Placental pericyte (primary cell): ENCODE measurements at places on chromosomes 5 and 9. TPM values are rescaled to one million over a fixed set of nuclear protein-coding genes. Genes with fewer than 3 reads are reported as not detected.

The OBP2B gene
- not detected in 2 replicates for total RNA-seq

The SCGB3A2 gene
- total RNA-seq: not detected in 2 replicates

The SPAAR gene
- total RNA-seq: not detected in 2 replicates

The TNC gene
- 83.6 and 326 TPM in 2 replicates for total RNA-seq

The SPIN1 gene
- total RNA-seq: 74.6 and 139 TPM in 2 replicates

The KCNV2 gene
- not detected in 2 replicates for total RNA-seq

The SLC4A9 gene
- not detected in 2 replicates for total RNA-seq

The CDC25C gene
- total RNA-seq: 0.44 and 13.3 TPM in 2 replicates

The GNA14 gene
- total RNA-seq: 0.43 and 1.3 TPM in 2 replicates

The PTGS1 gene
- 4.6 and 39.2 TPM in 2 replicates for total RNA-seq

The TOR1B gene
- 29.1 and 42.4 TPM in 2 replicates for total RNA-seq

The GABBR2 gene
- total RNA-seq: 0.44 and 8.3 TPM in 2 replicates

The ANKRD20A1 gene
- total RNA-seq: not detected in 2 replicates

The TAF11L6 gene
- not detected in 2 replicates for total RNA-seq

The PCDHAC1 gene
- total RNA-seq: under 0.01 TPM in 1 of 2 replicates, not detected in the other

The IL4 gene
- total RNA-seq: not detected in 2 replicates

The BTNL3 gene
- total RNA-seq: not detected in 2 replicates

The NUDT12 gene
- total RNA-seq: 2.6 and 7.4 TPM in 2 replicates

The CYLC2 gene
- not detected in 2 replicates for total RNA-seq

The IFNA6 gene
- total RNA-seq: not detected in 2 replicates

The GFI1B gene
- total RNA-seq: not detected in 2 replicates

The PCDHGB3 gene
- total RNA-seq: 2.6 and 3.3 TPM in 2 replicates

The NDST1 gene
- total RNA-seq: 41.1 and 93.8 TPM in 2 replicates

The PCDHGC4 gene
- total RNA-seq: 4.4 and 5.0 TPM in 2 replicates

The MED7 gene
- 8.3 and 9.9 TPM in 2 replicates for total RNA-seq

The CD74 gene
- total RNA-seq: 1.7 and 2.8 TPM in 2 replicates
